Cerebellum (tissue), 4 donors: ENCODE measurements at places on chromosomes 5 and 9.

DNA sequence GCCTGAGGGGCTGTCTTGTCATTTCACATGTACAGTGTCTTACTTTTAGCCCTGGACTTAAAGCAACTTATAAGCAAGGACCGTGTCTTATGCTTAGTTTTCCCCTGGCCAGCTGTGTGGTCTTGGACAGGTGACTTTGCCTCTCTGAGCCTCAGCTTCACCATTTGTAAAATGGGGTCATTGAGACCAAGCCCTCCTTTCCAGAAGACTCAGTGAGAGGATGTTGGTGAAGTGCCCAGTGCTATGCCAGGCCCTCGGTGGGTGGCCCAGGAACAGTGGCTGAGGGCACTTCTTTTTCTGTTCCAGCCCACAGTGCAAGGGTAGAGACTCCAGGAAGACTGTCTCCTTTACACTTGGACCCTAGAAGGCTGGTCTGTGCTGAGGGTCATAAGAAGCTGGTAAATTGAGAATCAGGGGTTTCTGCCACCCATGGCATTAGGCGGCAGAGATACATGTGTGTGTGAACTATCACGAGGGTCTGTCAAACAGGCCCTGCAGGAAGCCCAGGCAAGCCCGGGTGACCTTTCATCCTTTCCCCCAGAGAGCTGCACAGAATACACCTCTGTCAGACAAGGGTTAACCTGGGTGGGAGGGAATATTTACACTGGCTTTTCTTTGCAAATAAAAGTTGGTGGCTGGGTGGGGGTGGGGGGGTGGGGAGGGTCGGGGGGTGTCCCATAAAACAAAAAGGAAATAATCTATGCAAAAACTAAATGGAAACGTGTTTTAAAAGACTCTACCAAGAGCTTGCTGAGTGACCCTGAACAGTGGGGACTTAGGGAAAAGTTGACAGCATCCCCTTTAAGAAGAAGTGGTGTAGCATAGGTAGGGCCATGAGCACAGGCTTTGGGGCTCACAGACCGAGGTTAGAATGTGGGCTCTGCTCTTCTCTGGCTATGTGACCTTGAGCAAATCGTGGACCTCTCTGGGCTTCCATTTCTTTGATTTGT lies 20.4 kb upstream of the KIF12 start:
- no peak for DNase-seq

DNA sequence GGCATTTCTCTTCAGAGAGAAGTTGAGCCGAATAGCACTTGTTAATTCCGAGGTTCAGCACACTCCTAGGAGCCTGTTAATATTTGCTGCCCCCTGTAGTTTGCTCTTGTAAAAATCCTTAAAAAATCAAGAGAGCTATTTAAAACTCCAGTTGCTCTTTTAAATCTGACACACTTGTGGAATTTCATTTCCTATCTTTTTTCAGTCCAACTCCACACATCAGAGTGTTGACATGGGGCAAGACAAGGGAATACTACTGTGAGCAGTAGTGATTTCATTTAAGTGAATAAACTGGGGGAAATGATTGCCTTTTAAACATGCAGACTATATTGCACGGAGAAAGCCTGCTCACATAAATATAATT lies 1096.3 kb upstream of the DMAC1 start:
- DNase-seq = peak; percentile 56

DNA sequence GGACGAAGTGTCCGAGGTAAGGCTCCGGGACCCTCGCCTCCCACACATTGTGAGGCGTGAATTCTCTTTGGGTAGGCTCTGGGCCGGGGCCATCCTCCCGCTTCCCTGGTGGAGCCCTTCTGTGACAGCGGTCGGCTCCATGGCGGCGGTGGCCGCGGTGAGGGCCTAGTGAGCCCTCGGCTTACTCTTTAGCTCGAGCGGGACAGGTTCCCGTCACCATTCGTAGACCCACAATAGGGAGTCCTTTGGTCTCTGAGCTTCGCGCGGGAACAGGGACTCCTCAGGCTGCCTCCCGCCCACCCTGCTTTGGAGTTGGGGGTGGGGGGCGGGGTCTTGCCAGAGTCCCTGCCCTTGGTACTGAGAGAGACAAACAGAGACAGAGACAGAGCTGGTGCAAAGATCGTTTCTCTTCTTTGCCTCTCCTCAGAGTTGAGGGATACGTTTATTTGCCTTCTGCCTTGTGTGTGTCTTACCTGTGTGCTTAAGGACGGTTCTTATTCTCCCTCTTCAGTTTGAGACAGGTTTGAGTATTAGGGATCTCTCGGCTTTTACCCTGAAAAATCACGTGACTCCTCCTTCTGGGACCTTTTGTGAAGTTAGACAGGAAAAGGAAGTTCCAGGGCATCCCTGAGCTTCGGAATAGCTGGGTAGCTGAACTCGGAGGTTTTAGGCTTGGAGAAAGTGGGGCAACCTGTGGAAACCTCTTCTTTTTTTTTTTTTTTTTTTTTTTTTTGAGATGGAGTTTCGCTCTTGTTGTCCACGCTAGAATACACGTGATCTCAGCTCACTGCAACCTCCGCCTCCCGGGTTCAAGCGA lies 833 bp downstream of the ANKHD1 start:
- peak; percentile 11 for DNase-seq

- no peak for DNase-seq
These were observed 454.2 kb downstream of the TLE4 start for GRCh38 chr9:80025796-80026520.

- peak; percentile 33 for DNase-seq
These were observed 230.8 kb downstream of the ENC1 start for GRCh38 chr5:74409712-74410111.

DNA sequence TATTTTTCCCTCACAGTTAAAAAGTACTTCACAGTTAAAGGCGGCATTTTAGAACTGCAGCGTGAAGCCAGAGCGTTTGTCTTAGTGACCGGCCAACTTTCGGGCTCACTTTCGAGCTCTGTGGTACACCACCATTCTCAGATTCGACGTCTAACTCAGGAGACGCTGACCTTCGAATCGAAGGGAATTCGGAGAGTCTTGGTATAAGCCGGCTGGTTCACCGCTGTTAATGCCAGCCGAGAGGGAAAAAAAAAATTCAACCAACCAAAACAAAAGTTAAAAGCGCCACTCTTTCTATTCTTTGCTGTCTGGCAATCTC lies 544 bp upstream of the SNX24 start:
- no peak for DNase-seq

- no peak for DNase-seq
These were observed 355.3 kb downstream of the BNC2 start for GRCh38 chr9:16515207-16515606.

DNA sequence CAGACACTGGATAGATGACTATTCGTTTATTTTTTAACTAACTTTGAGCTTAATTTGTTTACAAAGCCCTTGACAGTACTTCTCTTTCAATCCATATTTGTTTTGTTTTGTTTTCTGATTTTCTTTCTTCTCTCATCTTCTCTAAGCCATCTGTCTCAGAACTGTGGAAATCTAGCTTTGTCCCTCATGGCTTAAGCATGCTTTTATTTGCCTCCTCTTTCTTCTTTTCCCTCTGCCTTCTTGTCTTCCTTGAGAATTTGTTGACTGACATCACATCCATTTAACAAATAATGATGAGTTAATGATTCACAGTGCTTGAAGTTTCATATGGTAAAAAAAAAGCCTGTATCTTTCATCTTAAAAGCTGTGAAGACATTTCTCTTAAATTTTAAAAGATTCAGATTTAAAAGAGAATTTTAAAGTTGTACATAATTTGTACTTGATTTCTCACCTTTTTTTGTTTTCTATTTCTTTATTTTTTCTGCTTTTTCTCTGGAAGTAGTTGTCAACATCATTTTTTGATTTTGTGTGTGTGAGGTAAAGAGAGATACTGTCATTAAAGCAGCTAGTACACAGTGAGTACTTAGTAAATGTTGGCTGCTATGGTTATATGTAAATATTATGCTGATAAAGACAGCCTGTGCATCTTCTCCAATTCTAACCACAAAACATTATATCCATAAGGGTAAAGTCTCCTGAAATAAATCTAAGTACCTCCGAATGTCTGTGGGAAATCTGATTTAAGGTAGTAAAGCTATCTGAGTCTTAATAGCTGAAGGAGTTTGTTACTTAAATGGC lies 13.9 kb upstream of the SGCD start:
- DNase-seq = no peak

DNA sequence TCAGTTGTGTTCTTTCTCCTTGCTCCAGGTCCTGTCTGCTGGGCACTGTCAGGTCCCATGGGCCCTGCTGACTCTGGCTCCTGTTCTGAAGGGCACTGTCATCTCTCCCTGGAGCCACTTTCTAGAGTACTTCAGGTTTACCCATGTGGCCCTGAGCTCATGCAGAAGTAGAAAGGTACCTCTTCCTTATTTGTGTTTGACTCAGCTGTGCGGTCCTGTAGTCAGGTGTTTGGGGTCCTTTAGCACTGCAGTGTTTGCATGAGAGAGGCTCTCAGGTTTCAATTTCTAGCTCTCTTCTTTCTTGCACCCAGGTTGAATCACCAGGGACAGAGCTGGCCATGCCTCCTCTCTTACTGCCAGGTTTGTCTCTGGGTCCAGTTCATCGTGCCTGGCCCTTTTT lies 71.5 kb downstream of the HSPA4 start:
- DNase-seq = no peak

GRCh38 chr5:1026700-1027621 lies 18.4 kb downstream of the NKD2 start:
- no peak for DNase-seq

DNA sequence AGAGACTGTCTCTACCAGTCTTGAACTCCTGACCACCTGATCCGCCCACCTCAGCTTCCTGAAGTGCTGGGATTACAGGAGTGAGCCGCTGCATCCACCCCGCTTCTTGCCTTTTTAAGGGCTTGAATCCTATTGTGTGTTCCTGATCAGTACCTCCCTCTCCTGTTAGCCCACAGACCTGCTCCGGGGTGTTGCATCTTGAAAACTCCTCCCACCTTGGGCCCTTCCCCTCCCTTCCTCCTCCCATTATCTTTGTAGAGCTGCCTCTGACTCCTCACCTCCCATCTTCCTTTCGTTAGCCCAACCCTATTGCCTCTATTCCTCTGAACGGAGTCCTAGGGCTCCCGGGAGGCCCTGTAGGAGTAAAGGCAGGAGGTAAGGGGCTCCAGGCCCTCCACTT lies 48.5 kb upstream of the NEK6 start:
- DNase-seq = no peak

DNA sequence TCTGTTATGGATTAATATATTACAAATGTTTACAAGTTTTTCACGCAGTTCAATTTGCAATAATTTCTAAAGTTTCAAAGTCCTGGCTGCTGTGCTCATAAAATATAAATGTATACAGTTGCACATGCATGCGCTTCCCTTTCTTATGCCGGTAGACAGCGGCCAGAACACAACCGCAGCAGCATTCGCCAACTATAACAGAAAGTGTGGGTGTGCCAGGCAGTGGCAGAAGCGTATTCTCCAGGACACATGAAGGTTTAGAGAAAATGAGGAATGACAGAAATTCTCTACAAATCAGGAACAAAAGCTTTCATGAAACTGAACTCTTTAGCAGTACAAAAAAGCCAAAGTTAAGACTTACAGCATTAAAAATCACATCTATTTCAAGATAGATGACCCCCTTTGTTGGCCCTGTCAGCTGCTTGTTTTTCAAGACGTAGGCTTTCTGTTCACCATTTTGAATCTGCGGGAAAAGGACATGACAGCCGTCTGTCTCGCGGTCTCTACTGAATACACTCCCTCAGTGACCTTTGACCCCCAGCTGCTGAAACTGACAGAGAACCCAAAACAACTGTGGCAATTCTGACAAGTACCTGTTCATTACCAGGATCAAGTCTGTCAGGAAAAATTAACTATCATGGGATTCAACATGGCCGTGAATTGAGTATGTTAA lies 252.2 kb downstream of the SLF1 start:
- DNase-seq = no peak

GRCh38 chr5:140205216-140205615 lies 30.2 kb downstream of the CYSTM1 start:
- DNase-seq = no peak

GRCh38 chr5:88033191-88033590 lies 235.5 kb downstream of the TMEM161B start:
- no peak for DNase-seq

DNA sequence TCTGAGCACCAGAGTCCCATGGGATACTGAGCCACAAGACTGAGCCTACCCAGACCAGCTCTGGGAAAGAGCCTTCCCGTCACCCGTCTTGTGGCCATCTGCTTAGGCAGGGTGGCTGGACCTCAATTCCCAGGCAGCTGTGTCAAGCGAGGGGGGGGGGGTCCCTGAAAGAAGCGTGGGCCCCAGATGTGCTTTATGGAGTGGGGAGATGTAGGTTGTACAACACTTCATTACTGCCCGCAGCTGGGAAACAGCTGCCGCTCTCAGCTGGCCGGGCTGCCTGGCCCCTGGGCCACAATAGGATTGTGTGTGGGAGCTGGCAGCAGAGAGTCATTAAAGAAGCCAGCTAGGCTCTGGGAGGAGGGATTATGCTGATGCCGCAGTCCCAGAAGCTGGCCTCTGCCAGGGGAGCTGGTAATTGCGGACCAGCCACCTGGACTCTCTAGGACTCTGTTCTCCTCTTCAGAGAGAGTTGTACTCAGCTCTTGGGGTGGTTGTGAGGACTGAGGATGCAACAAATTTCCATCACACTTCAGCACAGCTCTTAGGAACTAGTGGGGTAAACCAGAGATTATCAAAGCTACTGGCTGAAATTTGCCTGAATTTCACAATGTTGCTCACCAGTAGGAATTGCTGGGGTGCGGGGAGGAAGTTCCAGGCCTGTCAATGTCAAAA lies 145.4 kb downstream of the GADD45G start:
- DNase-seq = no peak

- DNase-seq = no peak
These were observed 97.6 kb upstream of the LHFPL2 start for GRCh38 chr5:78746021-78746770.

- no peak for DNase-seq
These were observed 13.0 kb downstream of the TNIP1 start for GRCh38 chr5:151067632-151068432.

DNA sequence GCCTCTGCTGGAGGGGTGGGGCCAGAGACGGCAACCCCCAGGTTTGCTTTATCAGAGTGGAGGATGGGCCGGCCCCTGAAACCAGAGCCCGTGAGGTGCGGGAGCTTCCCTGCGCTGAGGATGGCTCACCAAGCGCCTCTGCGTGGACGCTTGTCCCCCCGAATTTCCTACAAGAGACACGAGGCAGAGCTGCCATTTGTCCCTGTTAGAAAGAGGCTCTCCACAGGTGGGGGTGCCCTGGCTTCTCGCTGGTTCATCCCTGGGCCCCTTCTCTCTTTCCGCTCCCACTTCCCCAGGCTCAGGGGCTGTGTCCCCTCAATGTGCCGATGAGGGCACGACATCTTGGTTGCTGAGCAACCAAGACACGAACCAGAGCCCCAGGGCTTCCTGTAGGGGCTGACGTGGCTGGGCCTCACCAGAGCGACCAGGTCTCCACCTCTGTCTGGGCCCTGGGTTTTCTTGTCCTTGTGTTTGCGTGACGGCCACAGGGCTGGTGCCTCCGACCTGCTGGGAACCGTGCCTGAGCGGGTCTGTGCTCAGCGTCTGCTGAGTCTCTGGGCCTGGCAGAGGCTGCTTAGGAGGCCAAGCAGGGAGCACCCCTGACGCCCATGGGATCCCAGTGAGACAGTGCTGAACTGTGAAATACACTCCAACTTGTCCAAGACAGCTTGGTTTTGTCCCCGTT lies 119.6 kb upstream of the COL5A1 start:
- no peak for DNase-seq

- DNase-seq = no peak
These were observed 286.4 kb upstream of the DMAC1 start for GRCh38 chr9:8085986-8086385.
